ENCODE measurements at places on chromosomes 4 and X.
A peak's percentile ranks its signal among the peaks of the same experiment; 100 is the strongest.

GRCh38 chr4:118280501-118281218, 72.1 kb downstream of the PRSS12 start:
- DNase-seq = peak; percentile 41

DNA sequence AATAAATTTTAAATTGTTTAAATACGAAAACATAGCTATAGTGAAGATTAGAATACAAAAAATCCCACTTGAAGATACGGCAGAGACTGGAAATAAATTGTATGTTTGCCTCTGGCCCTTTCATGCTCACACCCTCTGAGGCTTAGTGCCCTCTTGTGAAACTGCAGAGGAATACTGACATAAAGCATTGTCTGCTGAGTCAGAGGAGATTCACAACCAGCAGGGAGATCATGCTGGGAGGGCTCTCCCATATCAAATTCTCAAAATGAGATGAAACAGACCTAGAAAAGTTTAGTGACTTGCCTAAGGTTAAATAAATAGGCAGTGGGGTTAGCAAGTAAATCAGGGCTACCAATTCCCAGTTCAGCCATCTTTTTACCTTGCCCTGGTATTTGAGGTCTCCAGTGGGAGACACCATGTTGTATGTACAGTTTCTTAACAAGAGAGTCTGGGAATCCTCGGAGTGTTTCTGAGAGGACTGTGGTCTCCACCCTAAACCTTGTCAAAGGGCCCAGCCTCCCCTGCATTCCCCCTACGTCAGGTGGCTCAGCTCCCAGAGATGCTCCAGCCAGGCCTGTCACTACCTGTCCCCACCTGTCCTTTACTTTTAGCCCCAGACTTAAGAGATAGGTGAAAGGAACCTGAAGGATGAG, 581.4 kb upstream of the DIPK2B start:
- DNase-seq = no peak

- DNase-seq = no peak
These were observed 131.8 kb downstream of the SCFD2 start for GRCh38 chr4:53234111-53234510.

DNA sequence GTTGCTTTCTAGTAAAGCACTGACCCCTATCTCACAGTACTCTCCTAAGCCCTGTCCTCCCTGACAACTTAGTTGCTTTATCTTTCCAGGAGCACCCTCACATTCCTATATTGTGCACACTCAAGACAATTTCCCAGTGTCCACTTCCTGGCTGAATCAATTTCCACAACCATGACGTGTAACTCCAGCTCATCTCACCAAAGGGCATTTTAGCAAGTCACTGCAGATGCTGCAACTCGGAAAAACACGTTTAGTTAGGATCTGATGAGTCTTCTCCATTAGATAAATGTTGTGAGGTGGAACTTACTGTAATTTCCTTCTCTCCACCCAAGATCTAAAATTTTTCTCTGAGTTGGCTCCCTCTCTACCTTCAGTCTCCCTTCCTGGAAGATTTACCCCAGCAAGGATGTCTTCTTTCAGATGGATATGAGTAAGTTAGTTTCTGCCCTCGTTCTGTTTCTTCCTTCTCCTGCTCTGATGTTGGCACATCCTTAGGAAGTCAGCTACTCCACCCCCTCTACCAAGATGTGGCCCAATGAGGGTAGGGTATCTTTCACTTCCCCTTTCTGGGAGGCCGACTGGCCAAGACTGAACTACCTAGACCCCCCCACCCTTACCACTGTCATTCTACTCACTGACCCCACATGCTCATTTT, 28.8 kb upstream of the IL13RA1 start:
- DNase-seq = no peak

DNA sequence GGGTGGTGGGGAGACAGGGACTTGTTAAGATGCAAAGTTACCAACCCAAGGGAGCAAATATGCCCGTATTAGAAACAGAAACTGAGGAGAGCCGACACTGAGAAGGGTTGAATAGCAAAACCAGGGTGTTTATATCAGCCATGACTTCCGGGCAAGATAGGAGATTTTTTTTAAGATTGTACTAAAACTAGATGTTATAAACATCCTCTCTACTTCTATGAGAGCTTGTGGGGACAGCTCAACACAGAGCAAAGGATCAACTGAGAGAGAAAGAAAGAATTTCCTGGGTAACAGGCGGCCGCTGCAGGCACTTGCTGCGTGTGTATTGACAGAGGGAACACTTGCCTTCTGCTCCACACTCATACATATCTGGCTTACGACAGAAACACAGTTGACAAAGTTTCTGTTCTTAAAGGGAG, 49.1 kb upstream of the FBXW7 start:
- DNase-seq = no peak

GRCh38 chr4:146049802-146050201, 111.2 kb upstream of the ZNF827 start:
- no peak for DNase-seq

GRCh38 chr4:123568936-123569335, 172.3 kb downstream of the SPRY1 start:
- no peak for DNase-seq

DNA sequence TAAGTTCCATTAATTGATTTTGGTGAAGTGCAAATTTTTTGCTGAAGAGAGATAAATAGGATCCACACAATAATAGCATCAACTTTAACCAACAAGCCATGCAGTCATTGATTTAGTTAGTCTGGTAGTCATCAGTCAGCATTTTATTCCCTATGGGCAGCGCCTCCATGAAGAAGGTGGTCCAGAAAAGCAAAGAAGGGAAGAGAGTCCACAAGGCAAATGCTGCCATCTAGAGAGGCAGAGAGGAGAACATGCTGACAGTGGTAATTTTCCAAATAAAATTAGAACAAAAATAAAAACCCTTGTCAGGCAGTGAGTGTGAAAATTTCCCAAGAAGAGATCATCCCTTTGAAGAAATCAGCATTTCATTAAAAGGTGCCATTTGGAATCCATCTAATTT, 366.7 kb upstream of the FAM241A start:
- no peak for DNase-seq

- no peak for DNase-seq
These were observed 74.4 kb downstream of the RNF150 start for GRCh38 chr4:141058591-141059512.

Measured in NCI-H1436 (cell line).